Activated CD4-positive, alpha-beta T cell treated with anti-CD3 and anti-CD28 coated beads for 1 hour (primary cell): ENCODE measurements at places on chromosomes 16 and 17.

- no peak for DNase-seq
Observed at GRCh38 chr17:68656666-68657065, 55.5 kb upstream of the FAM20A start.

DNA sequence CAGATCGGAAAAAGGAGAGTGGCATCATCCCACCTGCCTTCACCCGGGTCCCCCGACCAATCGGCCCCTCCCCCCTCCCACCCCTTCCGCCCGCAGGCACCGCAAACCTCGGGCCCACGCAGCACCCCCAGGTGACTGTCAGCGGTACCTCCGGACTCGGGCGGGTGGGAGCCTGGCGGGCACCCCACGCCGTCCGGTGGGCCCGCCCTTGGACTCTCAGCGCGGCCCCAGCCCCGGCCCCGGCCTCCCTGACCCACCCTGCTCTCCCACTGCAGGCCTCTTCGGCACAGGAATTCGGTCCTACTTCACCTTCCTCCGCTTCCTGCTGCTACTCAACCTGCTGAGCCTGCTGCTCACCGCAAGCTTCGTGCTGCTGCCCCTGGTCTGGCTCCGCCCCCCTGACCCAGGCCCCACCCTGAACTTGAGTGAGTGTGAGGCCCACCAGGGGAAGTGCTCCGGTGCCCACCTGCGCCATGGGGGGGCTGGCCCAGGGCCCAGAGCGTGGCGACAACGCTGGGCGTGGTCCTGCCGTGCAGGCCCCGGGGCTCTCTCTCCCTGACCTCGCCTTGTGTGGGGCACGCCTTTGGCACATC, 1.6 kb downstream of the TMC8 start:
- no peak for DNase-seq

DNA sequence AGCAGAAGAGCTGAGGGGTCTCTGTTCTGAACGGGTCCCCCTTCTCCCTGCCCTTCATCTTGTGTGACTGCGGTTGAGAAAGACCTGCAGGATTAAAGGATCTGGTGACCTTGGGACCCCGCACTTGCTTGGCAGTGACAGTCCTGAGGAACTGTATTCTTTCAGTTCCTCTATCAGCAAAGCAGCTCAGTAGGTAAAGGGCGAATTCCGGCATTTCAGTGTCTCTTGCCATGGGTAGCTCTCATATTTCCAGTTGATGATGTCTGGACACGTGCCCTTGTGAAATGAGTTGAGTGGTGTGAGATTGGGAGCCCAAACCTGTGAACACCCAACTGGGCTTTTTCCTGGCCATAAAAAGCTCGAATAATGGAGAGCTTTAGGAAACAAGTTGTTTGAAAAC, 135.7 kb downstream of the PRKCA start:
- DNase-seq = no peak

DNA sequence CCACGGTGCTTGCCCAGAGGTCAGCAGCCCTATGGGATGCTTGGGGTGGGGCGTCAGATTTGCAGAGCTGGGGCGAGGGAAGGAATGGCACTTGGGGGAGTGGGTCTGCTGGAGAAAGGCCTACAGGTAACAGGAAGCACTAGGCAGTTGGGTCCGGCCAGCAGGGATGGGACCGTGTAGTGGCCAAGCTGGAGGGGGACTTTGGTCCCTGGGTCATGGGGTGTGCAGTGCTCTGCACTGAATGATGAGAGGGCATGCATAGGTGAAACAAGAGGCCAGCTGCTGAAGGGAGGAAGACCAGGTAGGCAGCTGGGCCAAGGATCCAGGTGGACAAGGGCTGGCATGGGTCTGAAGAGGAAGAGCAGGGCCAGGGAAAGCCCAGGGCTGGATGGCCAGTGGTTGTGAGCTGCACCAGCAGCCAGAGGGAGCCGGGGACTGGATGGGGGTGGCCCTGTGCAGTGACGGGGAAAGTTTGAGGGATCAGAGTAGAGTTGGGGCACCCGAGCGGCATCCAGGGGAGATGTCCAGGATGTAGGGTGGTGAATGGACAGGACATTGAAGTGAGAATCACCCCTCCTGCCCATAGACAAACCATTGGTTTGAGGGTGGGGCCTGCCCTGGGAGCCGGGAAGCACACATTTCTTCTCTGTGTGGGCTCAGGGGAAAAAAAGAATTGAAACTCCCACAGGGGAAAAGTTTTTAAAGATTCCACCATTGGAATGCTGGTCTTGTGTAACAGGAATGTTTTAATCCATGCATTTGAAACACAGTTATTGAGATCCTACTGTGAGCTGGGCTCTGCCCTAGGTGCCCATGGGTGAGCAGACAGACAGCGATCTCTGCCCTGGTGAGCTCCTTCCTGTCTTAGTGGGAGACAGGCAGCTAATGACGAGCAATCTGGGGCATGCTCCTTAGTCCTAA, 25.1 kb downstream of the RAI1 start:
- DNase-seq = no peak

GRCh38 chr17:61662741-61663140, 71.7 kb upstream of the NACA2 start:
- no peak for DNase-seq

DNA sequence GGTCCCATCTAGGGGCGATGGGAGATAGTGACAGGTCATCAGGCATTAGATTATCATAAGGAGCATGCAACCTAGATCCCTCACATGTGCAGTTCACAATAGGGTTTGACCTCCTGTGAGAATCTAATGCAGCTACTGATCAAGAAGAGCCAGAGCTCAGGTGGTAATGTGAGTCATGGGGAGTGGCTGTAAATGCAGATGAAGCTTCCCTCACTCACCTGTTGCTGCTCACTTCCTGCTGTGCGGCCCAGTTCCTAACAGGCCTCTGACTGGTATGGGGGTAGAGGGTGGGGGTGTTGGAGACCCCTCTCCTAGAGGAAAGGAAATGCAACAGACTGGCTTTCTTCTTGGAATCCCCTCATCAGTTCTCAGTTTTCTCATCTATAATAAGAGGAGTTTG, 131.4 kb downstream of the CA10 start:
- no peak for DNase-seq

DNA sequence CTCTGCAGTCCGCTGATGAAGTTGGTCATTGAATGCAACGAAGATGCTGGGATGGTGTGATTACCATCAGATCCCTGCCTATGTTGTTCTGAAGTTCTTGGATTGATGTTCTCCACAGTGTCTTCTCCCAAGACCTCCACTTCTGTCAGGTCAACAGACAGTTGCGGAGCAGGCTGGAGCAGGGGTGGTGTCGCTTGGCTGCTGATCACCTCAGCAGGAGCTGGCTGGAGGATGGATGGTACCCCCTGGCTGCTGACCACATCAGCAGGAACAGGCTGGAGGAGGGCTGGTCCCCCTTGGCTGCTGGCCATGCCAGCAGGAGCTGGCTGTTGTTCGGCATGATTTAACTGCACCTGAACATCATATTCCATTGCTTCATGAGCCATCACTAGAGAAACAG, 5.6 kb downstream of the RFWD3 start:
- DNase-seq = no peak

DNA sequence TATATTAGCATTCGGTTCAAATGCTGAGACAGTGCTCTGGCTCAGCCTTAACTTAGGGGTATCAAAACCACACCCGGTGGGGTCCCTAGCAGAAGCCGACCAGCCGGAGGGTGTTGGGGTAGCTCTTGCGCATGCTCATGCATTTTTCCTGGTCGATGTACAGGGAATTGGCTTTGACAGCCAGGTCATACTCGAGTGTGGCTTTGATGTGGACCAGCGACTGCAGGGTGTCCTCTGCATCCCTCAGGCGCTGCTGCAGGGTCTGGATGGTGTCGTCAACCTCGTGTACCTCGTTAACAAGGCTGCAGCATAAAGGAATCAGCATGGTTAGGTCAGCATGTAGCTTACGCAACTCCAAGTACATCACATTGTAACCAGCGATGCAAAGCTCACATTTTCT, 37.5 kb downstream of the TEKT3 start:
- no peak for DNase-seq

DNA sequence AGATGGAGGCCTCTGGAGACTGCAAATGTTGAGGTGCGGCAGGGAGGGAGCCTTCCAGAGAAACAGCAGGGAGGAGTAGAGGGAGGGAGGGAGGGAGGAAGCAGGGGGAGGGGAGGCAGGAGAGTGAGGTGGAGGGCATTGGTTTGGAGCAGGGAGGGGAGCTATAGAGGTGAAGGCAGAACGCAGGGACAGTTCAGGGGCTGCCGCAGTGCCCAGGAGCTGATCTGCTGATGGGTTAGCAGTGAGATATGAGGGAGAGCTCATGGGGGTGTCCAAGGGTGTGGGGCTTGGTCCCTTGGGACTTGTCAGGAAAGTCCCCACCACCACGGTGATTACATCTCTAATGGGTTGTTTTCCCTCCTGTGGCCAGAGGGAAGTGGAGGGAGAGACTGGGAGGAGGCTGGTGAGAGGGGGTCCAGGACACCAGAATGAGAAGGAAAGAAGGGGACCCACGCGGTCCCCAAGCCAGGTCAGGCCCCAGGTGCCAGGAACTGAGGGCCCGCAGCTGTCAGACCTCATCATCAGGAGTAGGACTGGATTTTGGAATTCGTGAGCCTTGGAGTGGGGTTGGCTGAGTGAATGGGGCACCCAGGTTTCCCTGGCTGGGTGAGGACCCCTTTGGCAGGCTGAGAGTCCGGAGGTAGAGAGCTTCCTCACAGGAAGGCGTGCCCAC, 11.2 kb downstream of the CA4 start:
- DNase-seq = no peak
